ENCODE measurements at places on chromosomes 5 and 9.

- peak; percentile 40 for DNase-seq
Measured at GRCh38 chr5:14270209-14270702, 127.1 kb downstream of the TRIO start.

- DNase-seq: no peak
Measured at GRCh38 chr9:1442105-1442504, 391.9 kb downstream of the DMRT2 start.

- no peak for DNase-seq
Measured at GRCh38 chr9:116115761-116116353, 37.7 kb upstream of the PAPPA start.

DNA sequence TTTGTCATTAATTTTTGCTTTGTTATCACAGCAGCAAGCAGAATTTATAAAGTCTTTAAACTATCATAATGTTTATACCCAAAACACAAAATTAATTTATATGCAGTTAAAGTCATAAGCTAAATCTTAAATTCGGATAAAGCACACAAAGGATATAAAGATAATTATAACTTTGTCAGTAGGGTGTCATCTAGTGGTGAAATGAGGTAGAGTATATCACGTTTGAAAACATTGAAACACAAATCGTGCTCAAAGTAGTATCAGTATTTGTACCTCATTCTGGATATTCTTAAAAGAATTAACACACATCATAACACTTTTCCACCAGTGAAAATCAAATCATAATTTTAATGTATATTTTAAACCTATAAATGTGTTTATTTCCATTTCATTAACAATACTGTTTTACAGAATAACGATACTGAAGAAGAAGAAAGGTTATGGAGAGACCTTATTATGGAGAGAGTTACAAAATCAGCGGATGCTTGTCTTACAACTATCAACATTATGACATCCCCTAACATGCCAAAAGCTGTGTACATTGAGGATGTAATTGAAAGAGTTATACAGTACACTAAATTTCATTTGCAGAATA is 129.5 kb downstream of the NIPBL start:
- DNase-seq: no peak

DNA sequence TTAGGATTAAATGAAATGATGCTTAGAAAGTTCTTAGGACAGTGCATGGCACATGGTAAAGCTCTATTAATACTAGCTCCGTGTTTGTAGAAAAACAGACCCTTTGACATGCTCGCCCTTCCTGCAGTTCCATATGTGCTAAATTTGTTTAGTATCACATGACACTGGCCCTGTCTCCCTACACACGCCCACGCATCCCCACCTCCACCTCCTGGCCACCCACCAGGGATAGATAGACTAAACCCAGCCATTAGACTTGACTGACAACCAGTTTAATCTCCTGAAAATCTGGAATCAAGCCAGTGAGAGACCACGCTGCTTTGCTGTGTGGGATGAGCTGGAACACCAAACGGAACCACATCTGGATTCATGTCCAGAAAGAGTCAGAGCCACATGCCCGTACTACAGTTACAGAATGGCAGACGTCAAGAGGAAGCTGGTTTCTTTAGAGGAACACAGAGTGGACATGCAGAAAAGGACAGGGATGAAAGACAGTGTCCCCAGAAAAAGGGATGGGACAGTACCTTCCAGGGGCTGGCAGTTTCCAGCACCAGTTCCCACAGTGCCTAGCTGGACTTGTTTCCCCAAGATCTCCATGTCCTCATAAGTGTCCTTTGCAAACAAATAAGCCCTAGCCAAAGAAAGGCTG is 186.1 kb downstream of the PDZD2 start:
- no peak for DNase-seq

- no peak for DNase-seq
Measured at GRCh38 chr5:172437445-172438318, 16.6 kb downstream of the SH3PXD2B start.

DNA sequence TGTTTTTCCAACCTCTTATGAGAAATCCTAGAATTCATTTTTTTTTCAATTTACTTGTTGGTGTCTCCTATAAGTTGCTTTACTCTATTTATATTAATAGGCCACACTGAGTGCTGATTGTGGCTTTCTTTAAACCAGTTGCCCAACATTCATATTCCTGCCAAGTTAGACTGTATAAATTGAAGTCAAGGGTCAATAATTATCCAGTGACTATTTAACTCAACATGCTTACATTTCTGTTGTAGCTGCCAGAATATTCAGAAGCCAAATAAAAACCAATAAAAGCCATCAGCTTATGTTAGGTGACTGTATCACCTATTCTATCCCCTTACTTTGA is 169.0 kb downstream of the PTPRD start:
- DNase-seq: no peak

DNA sequence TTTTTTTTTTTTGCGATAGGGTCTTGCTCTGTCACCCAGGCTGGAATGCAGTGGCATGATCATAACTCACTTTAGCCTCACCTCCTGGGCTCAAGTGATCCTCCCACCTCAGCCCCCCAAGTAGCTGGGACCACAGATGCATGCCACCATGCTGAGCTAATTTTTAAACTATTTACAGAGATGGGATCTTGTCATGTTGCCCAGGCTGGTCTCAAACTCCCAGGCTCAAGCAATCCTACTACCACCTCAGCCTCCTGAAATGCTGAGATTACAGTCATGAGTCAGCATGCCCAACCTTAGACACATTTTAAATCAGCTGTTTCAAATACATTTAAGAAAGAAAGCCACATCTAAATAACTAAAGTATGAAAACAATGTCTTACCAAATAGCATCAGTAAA is 439.0 kb downstream of the EBF1 start:
- no peak for DNase-seq

DNA sequence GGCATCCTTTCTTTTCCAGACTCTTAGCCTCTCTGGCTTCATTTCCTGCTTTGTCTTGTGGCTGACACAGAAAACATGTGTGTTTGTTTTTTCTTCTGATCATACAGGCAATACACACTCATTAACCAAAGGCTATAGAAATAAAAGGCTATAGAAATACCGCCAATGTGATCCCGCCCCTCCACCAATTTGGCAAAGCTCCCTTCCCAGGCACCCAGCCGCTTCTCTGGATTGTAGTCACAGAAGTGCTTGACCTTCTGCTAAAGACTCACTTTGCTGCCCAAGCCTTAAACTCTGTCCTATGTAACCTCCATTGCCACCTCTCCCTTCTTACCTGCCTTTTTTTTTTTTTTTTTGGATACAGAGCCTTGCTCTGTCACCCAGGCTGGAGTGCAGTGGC is 5.3 kb downstream of the TXNDC15 start:
- no peak for DNase-seq

- no peak for DNase-seq
Measured at GRCh38 chr9:96425500-96426169, 7.5 kb upstream of the ZNF367 start.

GRCh38 chr5:32233696-32234447 is 59.8 kb upstream of the GOLPH3 start:
- peak; percentile 33 for DNase-seq

- DNase-seq: no peak
Measured at GRCh38 chr5:167304834-167305469, 986.5 kb upstream of the WWC1 start.

- no peak for DNase-seq
Measured at GRCh38 chr5:43635374-43635773, 32.4 kb downstream of the NNT start.

- DNase-seq: no peak
Measured at GRCh38 chr9:16057541-16057940, 504.7 kb downstream of the CCDC171 start.

GRCh38 chr9:135612437-135612836 is 26.9 kb downstream of the GLT6D1 start:
- no peak for DNase-seq

DNA sequence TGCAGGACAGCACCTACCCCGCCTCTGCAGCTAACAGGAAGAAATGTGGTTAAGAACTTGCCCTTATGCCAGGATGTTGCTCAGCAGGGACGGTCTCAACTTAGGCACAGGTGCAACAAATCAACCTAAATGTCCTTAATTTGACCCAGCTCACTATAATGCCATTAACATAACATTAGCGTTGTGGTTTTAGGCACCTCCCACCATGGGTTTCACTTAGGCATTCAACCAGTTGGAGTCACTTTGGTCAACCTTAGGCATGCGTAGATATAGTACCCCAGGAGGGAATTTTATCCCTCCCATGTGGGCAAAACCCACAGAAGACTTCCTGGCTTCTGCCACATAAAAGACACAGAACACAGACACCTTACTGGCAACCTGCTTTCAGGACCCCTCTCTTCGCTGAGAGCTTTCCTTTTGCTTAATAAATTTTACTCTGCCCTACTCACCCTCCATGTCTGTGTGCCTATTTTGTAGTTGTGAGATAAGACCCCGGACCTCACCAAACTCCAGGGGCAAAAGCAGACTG is 8.7 kb upstream of the ERAP1 start:
- no peak for DNase-seq

- no peak for DNase-seq
Measured at GRCh38 chr5:111255169-111255568, 31.0 kb downstream of the CAMK4 start.

GRCh38 chr9:68975365-68976043 is 38.4 kb downstream of the PRKACG start:
- no peak for DNase-seq

DNA sequence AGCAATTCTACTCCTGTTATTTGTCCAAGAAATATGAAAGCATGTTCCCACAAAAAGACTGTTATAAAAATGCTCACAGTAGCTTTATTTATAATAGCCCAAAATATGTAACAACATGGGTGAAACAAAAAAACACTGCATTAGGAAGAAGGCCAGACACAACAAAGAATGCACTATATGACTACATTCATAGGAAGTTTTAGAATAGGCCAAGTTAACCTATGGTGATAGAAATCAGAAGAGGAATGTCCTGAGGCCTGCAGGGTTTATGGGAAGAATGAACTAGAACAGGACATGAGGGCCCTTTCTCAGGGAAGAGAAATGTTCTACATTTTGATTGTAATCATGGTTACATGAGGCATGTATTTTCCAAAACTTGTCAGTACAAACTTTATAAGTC is 24.7 kb upstream of the TAS2R1 start:
- no peak for DNase-seq

DNA sequence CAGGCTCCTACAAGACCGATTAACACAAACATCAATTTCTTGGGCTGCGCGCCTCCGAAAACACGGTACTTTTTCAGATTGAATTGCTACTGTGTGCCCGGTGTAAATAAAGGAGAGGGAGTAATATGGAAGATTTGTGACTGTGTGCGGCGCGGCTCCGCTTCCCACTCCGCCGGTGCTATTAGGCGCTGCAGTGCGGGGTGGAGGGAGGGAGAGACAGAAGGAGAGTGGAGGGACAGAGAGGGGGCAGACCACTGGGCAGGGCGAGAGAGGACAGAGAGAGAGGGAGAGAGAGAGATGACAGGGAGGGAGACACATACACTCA is 24.7 kb upstream of the RNU6ATAC start:
- DNase-seq: no peak

DNA sequence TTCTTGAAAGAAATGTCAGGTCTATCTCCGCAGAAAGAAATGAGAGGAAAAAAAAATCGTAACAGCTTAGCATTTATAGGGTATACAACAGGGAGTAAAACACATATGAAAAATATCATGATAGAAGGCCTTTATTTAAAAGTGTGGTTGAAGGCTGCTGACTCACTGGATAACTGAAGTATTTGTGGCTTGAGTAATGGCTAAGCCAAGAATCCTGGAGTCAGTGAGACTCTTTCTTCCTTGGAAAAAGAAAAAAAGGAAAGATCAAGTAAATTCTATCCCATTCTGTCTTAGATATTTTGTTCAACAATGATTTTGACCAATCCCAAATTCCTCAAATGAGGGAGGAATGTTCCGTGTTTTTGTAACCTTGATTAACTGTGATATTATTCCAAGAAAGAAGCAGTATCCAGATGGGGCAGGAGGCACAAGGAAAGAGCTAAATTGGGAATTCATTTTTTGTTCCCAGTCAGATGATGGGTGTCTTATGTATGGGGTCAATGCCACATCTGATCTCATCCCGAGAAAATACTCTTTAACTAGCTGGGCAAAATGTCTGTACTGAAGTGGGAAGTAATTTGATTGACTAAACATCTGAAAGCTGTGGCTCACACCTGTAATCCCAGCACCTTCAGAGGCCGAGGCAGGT is 64.3 kb upstream of the MYO10 start:
- peak; percentile 54 for DNase-seq

GRCh38 chr5:129460672-129460935 is 506 bp downstream of the ADAMTS19 start:
- DNase-seq: no peak

- DNase-seq: no peak
Measured at GRCh38 chr5:110255194-110255593, 471.3 kb downstream of the TMEM232 start.

DNA sequence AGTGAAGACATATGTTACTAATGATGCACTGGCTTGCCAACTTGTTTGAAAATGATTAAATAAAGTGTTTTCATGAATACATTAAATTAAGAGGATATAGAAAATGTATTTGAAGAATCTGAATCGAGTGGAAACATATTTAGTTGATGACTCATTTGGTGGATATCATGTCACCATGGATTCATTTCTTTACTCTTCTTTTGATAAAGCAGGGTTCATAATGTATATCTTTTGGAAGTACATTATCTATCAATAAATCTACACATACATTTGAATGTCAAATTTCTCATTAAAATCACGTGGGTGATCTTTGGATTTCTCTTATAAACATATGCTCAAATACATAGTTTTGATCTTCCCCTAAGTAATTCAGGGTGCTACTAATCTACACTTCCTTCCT is 1148.1 kb upstream of the ACO1 start:
- no peak for DNase-seq

GRCh38 chr9:33080534-33080933 is 4.1 kb upstream of the SMU1 start:
- DNase-seq: no peak

DNA sequence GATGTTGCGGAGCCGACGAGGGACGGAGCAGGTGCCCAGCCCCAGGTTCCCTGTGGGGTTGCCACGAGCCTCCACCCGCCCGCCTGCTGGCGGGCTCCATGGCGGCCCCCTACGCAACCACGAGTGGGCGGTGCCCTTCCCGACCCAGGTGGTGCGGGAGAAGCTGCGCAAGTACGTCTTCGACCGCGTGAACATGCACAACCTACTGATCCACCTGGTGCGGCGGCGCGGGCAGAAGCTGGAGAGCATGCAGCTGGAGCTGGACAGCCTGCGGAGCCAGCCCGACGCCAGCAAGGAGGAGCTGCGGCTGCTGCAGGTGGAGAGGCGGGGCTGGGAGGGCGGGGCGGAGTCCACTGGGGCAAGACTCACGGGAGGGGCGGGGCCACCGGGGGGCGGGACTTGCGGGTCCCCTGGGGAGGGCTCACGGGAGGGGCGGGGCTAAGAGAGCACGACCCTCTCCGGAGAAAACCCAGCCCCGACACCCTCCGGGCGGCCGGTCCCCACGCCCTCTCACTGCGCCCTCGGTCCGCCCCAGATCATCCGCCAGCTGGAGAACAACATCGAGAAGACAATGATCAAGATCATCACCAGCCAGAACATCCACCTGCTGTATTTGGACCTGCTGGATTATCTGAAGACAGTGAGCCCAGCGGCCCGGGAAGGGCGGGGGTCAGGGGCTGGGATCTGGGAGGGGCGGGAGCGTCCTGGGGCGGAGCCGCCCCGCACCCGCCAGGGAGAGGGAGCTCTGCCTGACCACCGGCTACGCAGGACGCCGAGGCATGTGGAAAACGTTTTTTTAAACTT is 3.9 kb downstream of the CCDC183 start:
- peak; percentile 94 for DNase-seq

- no peak for DNase-seq
Measured at GRCh38 chr9:5851445-5851844, 18.5 kb upstream of the ERMP1 start.

Measured in H54 (cell line).